ENCODE measurements at places on chromosomes 2 and 18. TPM values are rescaled to one million over a fixed set of nuclear protein-coding genes. Genes with fewer than 3 reads are reported as not detected.
A peak's percentile ranks its signal among the peaks of the same experiment; 100 is the strongest.

DSG4 gene
- total RNA-seq = not detected

DNA sequence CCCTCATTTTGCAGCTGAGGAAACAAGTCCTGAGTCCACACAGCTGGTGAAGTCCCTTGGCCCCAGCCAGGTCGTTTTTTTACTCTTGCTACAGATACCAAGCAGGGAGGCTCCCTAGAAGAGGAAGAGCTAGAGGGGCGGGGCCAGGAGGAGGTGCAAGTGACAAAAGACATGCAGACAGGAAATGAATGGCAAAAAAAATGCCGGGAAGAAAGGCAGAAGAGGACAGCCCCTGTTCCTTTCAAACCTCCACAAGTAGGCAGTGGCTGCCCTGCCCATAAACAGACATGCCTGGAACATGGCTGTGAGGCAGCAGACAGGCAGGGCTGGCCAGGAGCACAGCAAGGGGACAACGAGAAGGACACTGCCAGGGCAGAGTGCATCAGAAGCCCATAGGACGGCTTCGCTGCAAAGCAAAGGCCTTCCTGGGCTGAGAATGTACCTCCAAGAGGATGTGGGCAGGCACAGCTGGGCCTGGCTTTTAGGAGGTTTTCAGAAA, 108.7 kb downstream of the ZBTB7C start:
- peak; percentile 6 for DNase-seq

DNA sequence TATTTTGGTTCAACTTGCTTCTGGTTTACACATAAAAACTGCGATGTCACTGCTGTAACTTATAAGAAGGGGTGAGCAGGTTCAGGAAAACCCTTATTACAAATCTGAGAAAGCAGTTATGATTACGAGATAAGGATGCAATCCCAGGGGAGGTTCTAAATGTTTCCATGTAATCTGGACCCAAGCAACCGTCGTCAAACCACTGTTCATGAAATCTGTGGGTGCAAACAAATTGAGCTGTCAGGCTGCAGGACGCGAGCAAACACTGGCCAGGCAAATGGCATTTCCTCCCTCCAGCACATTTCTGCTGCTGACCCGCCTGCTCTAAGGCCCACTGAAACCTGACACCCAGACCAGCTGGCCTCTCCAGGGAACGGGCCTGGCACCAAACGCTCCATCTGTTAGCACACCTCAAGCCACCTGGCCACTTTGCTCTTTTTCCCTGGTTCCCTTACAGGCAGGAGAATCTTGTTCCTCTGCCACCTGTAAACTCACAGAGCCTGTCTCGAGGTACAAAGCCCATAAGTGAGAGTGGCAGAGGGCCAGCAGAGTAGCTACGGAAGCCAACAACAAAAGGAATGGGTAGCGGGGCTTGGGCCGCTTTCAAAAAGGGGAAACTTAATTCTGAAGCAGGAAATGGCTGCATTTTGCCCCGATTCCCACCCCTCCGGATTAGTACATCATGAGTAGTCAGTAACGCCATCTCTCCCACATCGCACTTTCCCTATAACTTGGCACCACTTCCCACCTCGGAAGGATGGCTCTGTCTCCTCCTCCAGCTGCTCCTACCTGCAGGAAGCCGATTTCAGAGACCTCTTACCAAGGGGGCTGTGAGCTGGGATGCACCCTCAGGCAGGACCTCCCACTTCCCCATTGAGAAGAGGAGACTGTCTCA, 26.5 kb downstream of the CRACDL start:
- DNase-seq = no peak

DNA sequence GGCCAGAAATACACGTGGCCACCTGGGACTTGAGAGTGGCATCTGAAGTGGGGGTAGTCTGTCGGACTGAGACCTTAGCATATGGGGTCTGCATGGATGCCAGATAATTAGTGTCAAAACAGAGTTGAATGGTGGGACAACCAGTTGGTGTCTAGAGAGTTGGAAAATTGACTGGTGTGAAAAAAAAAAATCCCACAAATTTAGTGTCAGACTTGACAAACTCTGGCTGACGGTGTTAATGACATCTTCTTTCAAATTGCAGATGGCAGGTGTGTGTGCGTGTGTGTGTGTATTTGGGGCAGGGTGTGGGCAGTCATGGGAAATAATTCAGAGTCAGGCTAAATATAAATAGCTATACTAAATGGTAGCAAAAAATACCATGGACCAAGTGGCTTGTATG, 365.4 kb upstream of the RGPD4 start:
- DNase-seq = no peak

GPR55 gene
- total RNA-seq = 0.81 TPM

- DNase-seq = no peak
Observed at GRCh38 chr2:121362774-121363173, 77.8 kb upstream of the TFCP2L1 start.

UGT1A10 gene
- total RNA-seq = under 0.01 TPM

DNA sequence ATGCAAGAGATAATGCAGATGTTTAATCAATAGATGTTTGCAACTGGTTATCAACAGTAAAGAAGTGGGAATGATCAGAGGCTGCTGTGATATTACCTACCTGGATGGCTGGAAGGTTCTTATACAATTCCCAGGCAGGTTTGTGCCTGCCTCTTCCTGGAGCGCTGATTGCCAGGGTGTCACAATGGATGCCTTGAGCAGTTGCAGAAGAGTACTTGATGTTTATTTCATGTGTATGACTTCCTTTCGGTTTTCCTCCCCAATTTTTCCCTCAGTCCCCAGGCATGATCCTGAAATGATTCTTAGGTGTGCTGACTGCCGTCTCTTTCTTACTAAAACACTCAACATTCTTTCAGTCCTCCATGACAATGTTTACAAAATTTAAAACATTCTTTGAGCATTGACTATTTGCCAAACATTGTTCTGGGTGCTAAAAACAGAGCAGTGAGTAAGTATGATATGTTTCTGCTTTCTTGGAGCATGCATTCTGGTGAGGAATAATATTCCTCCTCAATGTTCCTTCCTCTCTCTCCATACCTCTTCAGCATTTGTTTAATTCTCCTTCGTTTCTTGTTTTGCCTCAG, 416.6 kb upstream of the TRIB2 start:
- DNase-seq = no peak

CRYGD gene
- 5.7 TPM for total RNA-seq

DNA sequence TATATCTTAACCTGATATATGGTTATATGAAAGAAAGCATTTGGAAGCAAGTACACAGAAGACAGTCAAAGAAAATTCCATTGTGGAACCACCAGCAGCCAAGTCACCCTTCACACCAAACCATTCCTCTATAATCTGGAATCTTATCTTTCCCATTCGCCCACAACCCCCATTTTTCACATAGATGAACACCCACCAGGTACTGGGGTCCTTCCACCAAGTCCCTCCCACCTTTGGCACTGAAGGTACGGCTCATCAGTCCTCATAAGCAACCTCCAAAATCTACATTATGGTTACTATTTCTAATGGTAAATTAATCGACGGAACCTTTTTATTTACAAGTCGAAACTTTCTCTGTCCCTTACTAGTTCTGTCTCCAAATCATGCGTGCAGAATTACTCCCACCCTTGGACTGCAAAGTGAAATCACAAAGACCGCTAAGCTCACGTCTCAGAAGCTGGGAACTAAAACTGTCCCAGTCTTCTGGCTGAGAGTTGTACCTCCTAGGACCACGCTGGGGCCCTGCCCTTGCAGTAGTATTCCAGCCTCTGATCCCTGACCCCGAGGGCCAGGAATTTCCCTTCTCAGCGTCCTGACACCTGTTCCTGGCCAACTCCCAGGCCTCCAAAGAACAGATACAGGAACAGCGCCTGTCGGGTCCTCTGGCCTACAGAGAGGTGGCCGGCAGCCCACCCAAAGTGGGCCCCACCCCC, 702 bp downstream of the OLA1 start:
- DNase-seq = peak; percentile 18

DNA sequence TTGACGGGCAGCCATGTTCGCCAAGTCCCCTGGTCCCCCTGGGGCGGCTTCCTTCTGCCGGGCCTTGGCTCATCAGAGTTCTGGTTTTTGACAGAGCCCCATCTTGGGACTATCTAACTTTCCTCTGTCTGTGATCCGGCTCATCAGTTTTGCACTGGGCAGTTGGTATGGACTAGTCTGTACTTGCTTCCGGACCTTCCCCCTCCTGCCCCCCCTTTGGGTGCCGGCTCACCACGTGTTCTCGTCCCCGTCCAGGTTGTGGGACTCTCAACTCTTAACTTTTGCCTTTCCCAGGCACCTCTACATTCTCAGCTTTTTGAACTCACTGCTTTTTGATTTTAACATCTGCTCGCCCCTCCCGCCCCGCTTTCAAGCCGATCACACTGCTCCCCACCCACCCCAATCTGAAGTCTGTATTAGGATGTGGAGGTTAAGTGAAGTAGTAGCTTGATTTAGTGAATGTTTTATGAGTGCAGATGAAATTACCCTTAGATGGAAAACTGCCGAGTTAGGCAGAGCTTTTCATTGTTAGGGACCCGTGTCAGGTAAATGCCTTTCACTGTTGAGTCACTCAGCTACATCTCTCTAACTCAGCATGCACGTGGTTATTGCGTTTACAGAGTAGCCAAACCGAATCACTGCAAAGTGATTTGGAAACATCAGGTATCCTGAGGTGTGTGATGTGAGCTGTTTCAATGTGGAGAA, 874 bp downstream of the WDR43 start:
- peak; percentile 13 for DNase-seq

- DNase-seq = no peak
Observed at GRCh38 chr2:6168485-6168884, 476.3 kb downstream of the SOX11 start.

DNA sequence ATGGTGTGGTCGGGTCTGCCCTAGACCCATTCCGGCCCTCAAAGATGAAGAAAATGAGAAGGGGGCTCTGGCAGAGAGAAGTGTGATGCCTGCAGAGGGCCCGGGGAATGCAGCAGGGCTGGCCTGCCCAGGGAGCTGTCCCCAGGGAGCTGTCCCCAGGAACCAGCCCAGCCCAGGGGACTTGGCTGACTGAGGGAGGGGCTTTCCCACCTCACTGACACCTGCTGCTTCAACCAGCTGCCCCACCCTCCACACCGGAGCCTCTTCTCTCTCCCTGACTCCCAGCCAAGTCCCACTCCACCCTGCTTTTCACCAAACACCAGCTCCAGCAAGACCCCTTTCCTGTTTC, 111.2 kb downstream of the STPG4 start:
- DNase-seq = no peak

ADGRF3 gene
- total RNA-seq = 1.1 TPM

GRCh38 chr2:224221455-224221913, 180.4 kb downstream of the FAM124B start:
- DNase-seq = no peak

SATB2 gene
- not detected for total RNA-seq

DNA sequence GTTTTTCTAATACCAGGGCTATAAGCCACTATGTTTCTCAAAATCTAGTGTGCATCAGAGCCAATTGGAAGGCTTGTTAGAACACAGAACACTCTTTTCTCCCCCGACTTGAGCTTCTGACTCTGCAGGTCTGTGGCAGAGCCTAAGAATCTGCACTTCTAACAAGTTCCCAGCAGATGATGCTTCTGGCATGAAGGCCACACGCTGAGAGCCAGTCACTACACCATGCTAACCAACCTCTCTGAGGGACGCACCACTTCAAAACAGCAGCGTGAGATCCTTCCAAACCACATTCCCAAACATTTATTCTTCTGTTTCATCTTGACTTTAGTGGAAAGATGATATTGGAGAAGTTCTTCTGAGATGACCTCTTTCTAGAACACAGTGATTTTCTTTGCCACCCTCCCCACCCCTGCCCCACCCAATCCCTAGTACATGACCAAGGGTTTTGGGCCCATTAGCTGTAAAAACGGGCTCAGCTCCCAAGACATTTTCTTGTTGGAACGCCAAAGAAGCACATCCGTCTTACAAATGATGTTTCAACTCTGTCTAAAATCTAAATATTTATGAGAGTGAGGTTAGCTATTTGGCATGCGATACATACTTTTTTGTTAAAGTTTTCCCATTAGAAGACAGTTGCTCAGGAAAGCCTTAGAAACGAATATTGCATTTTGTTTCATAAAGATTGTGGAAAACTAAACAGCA, 391.9 kb downstream of the TMEM182 start:
- no peak for DNase-seq

EFR3B gene
- total RNA-seq = 0.27 TPM

DNA sequence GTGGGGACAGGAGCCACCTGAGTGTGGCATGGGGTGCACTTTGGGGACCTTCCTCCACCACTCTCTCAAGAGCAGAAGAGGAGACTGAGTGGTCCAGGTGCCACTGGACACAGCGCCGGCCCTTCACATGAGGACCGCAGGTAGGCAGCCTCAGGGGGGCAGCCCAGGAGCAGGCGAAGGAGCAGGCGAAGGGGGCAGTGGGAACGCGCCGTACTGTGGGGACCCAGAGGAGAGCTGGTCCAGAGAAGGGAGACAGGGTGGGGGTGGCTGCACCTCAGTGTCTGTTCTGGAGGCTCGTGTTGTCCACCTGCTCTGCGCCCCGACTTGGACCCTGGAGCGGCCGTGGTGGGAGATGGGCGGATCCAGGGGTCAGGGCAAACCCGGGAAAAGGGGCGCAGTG, 55.0 kb downstream of the AQP12A start:
- DNase-seq = no peak

Data from hematopoietic multipotent progenitor cell (in vitro differentiated cells).